Bone marrow (tissue), 2 donors: ENCODE measurements at places on chromosomes 4 and X.

GRCh38 chrX:146243041-146243440 lies 425.4 kb downstream of the SLITRK2 start:
- DNase-seq, result no peak

DNA sequence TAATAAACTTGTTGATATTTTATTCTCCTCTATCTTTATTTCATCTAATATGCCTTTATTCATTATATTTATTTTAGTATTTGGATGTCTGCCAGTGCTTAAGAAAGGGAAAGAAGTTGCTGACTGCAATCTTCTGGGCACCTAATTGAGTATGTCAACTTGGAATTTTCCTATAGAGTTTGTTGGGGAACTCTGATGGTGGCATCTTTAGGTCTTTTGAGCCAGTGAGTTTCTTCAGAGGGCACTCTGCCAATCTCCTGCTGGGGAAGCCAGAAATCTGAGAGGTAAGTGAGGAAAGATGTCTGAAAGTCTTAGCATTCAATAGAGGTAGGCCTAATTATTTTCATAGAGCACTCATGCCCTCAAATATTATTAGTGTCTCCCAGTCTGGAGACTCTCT lies 475.0 kb downstream of the GABRG1 start:
- no peak for DNase-seq

GRCh38 chr4:48024522-48024921 lies 8.0 kb downstream of the NIPAL1 start:
- DNase-seq, result no peak

- no peak for DNase-seq
Measured at GRCh38 chr4:90240333-90240732, 113.1 kb downstream of the CCSER1 start.
